Camera-type eye (tissue), 1 donor: ENCODE measurements at places on chromosomes 12 and 14. TPM values are rescaled to one million over a fixed set of nuclear protein-coding genes. Genes with fewer than 3 reads are reported as not detected.

INF2 gene
- 43.8 TPM for total RNA-seq

TMTC3 gene
- 44.0 TPM for total RNA-seq

LRRC74A gene
- total RNA-seq = not detected

TPPP2 gene
- total RNA-seq = not detected

CLEC2D gene
- 17.5 TPM for total RNA-seq

DTX3 gene
- total RNA-seq = 69.5 TPM

STRAP gene
- 78.6 TPM for total RNA-seq

LRRK2 gene
- total RNA-seq = 19.8 TPM

DPY19L2 gene
- total RNA-seq = 58.8 TPM

KCNA5 gene
- 24.7 TPM for total RNA-seq

FAM90A1 gene
- 0.16 TPM for total RNA-seq

IL23A gene
- 0.71 TPM for total RNA-seq

LRP10 gene
- total RNA-seq = 35.1 TPM

C14orf180 gene
- 0.49 TPM for total RNA-seq
